ENCODE measurements at places on chromosomes 12 and 14.

GRCh38 chr12:131729254-131729955 lies 18.5 kb downstream of the SFSWAP start:
- no peak for DNase-seq

- DNase-seq, result no peak
These were observed 370.6 kb upstream of the PRICKLE1 start for GRCh38 chr12:42960087-42960527.

- peak; percentile 37 for DNase-seq
These were observed 17.1 kb upstream of the HIGD1C start for GRCh38 chr12:50934981-50935807.

DNA sequence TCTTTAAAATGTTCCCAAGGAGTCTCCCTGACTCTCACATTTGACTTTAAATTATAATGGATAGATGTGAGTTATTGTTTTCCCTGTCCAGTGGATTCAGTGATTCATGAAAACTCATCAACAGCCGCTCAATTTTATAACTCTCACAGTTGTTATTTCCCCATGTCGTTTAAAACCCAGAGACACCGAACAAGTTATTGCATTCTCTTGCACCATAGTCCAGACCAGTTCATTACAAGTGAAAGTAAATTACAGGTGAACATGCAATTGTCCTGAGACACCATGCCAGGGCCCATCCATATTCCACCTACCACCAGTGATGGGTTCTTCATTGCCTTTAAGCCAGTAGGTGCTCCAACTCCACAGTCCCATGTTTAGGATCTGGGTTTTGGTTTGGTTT lies 85.7 kb upstream of the CMKLR1 start:
- DNase-seq, result no peak

- no peak for DNase-seq
These were observed 205.2 kb downstream of the CACNA1C start for GRCh38 chr12:2258025-2258424.

Measured in GM04503 (cell line).